ENCODE measurements at places on chromosomes 11 and 22. TPM values are rescaled to one million over a fixed set of nuclear protein-coding genes. Genes with fewer than 3 reads are reported as not detected.

The PHLDA2 gene
- total RNA-seq: 3.5 TPM

The SDHAF2 gene
- 44.6 TPM for total RNA-seq

The TSGA10IP gene
- total RNA-seq: not detected

The C11orf91 gene
- total RNA-seq: not detected

The ARHGAP8 gene
- 1.1 TPM for total RNA-seq

The CASP5 gene
- not detected for total RNA-seq

The RCN1 gene
- total RNA-seq: 37.9 TPM

The CAVIN3 gene
- 45.0 TPM for total RNA-seq

The MACROD1 gene
- total RNA-seq: 21.8 TPM
